Pancreas (tissue), 10 donors: ENCODE measurements at places on chromosomes 16 and 17. TPM values are rescaled to one million over a fixed set of nuclear protein-coding genes. Genes with fewer than 3 reads are reported as not detected.

MBTD1 gene
- 12.6 TPM for total RNA-seq

PHOSPHO1 gene
- total RNA-seq: not detected

ZNRF1 gene
- 7.8 TPM for total RNA-seq

EPX gene
- total RNA-seq: not detected

UTS2R gene
- 0.37 TPM for total RNA-seq
